Mucosa of gallbladder (tissue), 1 donor: ENCODE measurements at places on chromosomes 4 and X.

GRCh38 chr4:121034017-121034416 lies 38.3 kb downstream of the NDNF start:
- no peak for DNase-seq

DNA sequence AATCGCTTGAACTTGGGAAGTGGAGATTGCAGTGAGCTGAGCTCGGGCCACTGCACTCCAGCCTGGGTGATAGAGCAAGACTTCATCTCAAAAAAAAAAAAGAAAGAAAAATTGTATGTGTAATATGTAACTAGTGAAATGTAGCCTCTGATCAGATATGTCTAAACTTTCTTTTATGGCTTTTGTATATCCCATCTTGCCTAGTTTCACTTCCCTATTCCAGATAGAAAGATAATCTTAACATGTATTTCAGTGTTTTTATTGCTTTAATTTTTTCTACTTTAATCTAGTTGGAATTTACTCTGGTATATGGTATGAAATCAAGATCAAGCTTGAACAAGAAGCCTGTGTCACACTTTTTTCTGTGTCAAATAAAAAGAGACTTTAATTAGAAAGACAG lies 1.9 kb upstream of the ZNF41 start:
- no peak for DNase-seq

GRCh38 chrX:20452487-20452886 lies 185.8 kb upstream of the RPS6KA3 start:
- DNase-seq = no peak

DNA sequence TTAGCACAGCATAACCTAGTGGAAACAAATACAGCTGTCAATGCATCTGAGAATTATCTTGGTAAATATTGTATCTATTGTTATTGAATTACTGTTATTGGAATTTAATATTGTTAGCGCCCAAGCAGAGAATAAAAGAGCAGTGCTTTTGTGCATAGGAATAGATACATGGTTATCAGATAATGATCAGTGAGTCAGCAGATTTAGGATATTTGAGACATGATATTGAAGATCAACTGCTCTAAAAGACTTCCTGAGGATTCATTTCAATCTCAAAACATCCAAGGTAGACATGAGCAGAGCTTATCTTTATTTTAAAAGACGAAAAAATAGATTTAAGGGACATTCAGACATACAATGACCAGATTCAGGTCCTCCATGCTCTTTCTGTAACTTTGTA lies 10.6 kb upstream of the H2AZ1 start:
- DNase-seq = no peak
